CD4-positive, alpha-beta T cell (primary cell): ENCODE measurements at places on chromosomes 13 and 19. TPM values are rescaled to one million over a fixed set of nuclear protein-coding genes. Genes with fewer than 3 reads are reported as not detected.

DNA sequence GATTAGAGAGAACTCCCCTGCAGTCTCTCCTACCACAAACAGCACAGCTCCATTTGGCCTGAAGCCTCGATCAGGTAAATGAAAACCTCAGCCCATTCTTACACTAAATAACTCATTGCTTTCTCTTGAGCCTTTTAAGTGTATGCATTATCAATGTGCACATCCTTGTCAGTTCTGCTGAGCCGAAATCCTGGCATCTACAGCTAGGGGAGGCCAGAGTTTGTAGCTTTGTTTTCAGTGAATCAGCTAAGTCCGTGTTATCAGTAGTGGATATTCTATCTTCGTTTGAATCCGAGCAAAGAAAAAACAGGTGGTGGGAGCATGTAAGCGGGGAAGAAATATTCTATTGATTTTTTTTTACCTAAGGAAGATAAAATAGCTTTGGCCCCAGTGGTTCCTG is 84.4 kb downstream of the ESD start:
- no peak overlapping the region for H3K4me3 ChIP-seq
- no peaks in the 10 kb centered on the region for H3K4me1 ChIP-seq
- no peaks in the 10 kb centered on the region for H3K27me3 ChIP-seq
- DNase-seq, result no peak

DNA sequence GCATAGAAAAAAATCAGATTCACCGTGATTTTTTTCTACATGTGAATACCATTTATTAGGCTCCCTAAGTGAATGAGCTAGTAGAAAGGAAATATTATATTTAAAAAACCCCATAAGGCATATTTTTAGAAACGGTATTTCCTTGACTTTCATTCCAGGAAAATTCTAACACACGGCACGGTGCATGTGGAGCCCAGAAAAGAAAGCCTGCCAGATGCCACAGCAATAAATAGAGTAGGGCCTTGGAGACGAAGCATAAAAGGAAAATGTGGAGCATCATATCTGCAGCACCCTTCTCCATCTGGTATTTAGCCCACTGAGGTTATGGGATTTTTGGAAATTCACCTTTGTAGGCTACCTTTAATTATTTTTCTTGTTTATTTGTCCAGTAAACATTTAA is 314.4 kb downstream of the ENOX1 start:
- H3K27me3 ChIP-seq, result no peaks in the 10 kb centered on the region
- H3K27ac ChIP-seq, result no peak overlapping the region
- no peak overlapping the region for H3K4me3 ChIP-seq
- no peaks in the 10 kb centered on the region for H3K36me3 ChIP-seq
- no peak for DNase-seq

DNA sequence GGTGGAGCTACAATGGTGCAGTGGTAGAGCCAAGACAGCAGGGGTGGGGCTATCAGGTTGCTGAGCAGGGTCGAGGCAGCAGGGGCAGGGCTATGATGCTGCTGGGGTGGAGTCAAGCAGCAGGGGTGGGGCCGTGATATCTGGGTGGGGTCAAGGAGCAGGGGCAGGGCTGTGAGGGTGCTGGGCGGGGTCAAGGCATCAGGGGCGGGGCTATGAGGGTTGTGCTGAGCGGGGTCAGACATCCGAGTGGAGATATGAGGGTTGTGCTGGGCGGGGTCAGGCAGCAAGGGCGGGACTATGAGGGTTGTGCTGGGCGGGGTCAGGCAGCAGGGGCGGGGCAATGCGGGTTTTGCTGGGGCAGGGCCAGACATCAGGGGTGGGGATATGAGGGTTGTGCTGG is 14.7 kb downstream of the HCN2 start:
- no peak overlapping the region for H3K4me3 ChIP-seq
- H3K27ac ChIP-seq, result no peak overlapping the region
- DNase-seq, result no peak
- no peaks in the 10 kb centered on the region for H3K36me3 ChIP-seq
- H3K4me1 ChIP-seq, result peaks cover 19% of the 10 kb centered on the region

- H3K36me3 ChIP-seq, result no peaks in the 10 kb centered on the region
- no peak overlapping the region for H3K27ac ChIP-seq
- DNase-seq, result no peak
- no peak overlapping the region for H3K4me3 ChIP-seq
- H3K27me3 ChIP-seq, result no peaks in the 10 kb centered on the region
Observed at GRCh38 chr13:31769575-31769974, 30.2 kb downstream of the RXFP2 start.

DNA sequence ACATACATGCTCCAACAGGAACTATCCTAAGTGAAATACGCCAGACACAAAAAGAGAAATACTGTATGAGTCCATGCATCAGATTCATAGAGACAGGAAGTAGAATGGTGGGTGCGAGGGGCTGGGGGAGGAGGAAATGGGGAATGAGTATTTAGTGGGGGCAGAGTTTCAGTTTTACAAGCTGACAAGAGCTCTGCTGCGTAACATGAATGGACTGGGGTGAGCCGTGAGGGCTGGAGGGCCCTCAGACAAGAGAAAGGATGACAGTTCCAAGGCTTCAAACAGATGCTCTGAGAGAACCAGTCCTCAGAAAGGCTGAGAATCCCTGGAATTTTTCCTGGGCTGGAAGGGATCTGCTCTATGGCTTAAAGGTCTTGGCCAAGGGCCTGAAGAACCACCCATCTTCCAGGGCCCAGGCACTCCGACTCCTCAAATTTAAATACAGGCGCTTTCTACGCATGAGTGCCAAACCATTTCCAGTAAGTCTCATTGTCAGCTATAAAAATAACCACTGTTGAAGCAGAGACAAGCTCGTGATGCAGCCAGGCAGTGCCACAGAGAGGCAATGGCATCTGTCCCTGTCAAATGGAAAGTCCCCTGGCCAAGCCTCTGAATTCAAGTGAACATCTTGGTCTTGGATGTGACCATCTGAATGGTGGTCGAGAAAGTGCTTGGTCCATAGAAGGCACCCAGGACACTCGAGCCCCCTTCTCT is 17.5 kb downstream of the KLF2 start:
- no peaks in the 10 kb centered on the region for H3K36me3 ChIP-seq
- H3K27me3 ChIP-seq, result no peaks in the 10 kb centered on the region
- H3K4me3 ChIP-seq, result no peak overlapping the region
- H3K27ac ChIP-seq, result peak overlapping the region; percentile 13

GRCh38 chr13:78182813-78183212 is 264.2 kb upstream of the EDNRB start:
- H3K27ac ChIP-seq, result no peak overlapping the region
- H3K4me3 ChIP-seq, result no peak overlapping the region
- H3K4me1 ChIP-seq, result no peaks in the 10 kb centered on the region
- DNase-seq, result no peak

Gene ZNF653
- 7.4 TPM for total RNA-seq

Gene GPR4
- not detected for total RNA-seq

Gene SIGLEC12
- not detected for total RNA-seq
